ENCODE measurements at places on chromosomes 11 and 22. TPM values are rescaled to one million over a fixed set of nuclear protein-coding genes. Genes with fewer than 3 reads are reported as not detected.
A peak's percentile ranks its signal among the peaks of the same experiment; 100 is the strongest.

The RAB39A gene
- total RNA-seq, result 1.7 TPM

The OR4C13 gene
- total RNA-seq, result not detected

The KRTAP5-10 gene
- total RNA-seq, result not detected

The SYT12 gene
- 0.61 TPM for total RNA-seq

The SELENOO gene
- total RNA-seq, result 22.0 TPM

DNA sequence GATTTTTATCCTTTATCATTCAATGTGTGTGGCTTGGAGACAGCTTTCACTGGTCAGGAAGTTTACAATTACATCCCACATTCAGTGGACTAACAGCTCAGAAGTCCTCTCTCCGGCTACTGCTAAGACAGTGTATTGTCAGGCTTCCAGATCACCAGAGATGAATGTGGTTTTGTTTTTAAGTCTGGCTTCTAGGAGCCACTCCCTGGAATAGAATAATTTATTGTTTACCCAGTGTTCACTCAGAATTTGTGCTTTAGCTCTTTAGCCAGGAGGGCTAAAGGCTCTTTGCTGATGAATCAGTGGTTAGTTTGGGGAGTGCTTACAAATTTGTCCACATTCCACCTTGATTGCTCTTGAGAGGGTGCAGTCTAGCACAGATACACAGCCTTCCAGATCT, 26.5 kb downstream of the TRIM77 start:
- DNase-seq, result no peak

DNA sequence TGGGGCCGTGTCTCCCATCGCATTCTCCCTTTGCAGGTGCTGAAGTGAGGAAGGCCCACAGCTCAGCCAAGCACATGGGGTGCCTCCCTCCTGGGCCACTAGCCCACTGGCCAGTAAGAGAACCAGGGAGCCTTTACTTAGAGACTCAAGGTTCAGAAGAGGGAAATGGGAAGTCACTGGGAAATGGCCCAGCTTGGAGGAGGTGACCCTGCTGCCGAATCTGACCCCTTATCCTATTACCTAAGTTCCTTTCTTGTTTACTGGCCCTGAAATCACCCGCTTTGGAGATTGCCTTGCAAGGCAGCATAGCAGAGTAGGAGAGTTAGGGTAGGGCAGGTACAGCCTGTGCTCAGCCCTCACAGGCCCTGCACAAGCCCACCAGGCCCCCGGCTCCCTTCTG, 24.4 kb downstream of the UPB1 start:
- no peak for DNase-seq

- DNase-seq, result no peak
Observed at GRCh38 chr22:32696089-32696488, 105.4 kb upstream of the TIMP3 start.

DNA sequence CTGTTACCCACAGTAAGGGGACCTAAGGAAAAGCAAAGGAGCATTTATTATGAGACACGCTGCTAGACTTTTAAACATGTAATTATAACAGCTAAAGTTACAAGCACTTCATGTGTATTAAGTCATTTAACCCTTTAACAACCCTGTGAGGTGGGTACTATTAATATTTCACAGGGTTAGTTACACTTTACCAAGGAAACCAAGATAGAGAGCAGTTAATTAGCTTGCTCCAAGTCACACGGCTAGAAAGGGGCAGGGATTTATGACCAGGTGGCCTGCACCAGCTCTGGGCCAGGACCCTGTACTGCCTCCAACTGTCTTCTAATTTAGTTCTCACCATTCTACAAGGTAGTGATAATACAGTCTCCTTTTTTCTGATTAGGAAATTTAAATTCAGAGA, 74.9 kb downstream of the RPL27A start:
- DNase-seq, result no peak

DNA sequence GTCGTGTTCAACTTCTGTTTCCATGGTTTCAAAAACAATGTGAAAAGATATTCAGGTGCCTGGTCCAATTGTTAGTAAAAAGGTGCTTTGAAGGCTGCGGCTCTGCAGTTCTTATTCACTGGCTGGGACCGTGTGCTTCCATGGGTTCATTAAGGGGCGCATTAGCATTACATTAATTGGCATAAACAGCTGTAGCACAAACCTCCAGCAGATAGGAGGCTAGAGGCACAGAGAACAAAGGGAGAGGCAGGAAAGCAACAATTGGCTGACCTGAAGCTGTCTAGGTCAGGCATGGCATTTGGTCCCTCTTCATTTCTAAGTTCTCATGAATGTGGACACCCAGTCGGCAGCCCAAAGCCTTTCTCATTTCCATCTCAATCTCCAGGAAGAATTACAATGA, 16.6 kb downstream of the PAK1 start:
- no peak for DNase-seq

DNA sequence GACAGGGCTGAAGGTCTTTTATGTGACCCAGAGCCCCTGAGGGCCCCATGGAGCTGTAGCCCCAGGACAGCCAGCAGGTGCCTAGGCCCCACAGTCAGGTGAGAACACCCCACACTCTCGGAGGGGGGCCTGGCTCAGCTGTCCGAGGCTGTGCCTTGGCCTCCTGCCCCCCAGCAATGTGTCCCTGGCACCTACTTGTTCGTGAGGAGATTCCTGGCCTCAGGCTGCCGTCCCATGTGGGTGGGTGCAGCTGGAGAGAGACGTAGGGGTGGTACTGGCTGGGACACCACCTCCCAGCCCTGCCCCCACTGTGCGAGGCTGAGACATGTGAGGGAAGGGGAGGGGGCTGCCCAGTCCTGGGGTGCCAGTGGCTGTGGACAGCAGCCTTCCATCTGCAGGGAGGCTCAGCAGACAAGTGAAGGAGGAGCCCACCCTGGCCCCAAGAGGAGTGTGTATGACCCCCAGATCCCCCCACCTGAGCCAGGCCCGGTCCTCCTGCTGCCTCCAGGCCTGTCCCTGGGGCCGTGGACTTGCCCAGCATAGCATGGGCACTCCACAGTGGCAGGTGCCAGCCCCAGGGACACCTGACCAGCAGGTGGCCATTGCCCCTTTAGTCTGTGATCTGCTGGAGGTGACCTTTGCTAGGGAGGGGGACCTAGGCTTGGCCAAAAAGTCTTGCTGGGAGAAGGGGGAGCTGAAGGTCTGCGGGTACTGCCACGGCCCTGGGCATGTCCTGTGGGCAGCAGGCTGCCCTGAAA, 17.0 kb downstream of the IL17REL start:
- no peak for DNase-seq

GRCh38 chr11:97722065-97722464, 1298.7 kb upstream of the CNTN5 start:
- DNase-seq, result no peak

DNA sequence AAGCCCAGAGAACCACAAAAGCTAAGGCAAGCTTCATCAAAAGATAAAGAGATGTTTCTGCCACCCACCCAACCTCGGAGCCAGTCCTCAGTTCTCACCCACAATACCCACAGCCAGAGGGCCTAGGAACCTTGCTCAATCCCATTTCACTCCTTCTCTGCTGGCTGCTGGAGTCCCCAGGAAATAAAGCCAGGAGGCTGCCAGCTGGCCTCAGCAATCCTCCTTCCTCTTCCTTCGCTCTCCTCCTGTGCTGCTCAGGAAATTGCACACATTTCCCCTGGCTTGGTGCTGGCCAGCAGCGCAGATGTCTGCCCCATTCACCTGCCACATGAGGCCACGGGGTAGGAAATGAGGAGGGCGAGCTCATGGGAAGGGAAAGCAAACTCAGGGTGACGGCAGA, 91.8 kb upstream of the LDLRAD3 start:
- no peak for DNase-seq

DNA sequence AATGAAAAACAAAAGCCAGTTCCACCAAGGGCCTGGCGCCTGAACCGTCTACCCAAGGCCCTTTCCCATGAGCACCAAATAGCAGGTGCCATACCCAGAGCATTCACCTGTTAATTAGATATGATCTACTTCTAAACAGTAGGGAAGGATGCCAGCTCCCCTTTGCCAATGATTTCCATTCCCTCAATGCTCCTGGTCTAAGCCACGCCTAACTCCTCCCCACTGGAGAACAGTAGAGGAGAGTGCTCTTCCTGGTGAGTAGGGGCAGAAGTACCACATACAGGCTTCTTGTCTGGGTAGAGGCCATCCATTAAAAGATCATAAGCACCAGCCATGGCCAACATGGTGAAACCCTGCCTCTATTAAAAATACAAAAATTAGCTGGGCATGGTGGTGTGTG, 40.7 kb downstream of the PACSIN2 start:
- no peak for DNase-seq

DNA sequence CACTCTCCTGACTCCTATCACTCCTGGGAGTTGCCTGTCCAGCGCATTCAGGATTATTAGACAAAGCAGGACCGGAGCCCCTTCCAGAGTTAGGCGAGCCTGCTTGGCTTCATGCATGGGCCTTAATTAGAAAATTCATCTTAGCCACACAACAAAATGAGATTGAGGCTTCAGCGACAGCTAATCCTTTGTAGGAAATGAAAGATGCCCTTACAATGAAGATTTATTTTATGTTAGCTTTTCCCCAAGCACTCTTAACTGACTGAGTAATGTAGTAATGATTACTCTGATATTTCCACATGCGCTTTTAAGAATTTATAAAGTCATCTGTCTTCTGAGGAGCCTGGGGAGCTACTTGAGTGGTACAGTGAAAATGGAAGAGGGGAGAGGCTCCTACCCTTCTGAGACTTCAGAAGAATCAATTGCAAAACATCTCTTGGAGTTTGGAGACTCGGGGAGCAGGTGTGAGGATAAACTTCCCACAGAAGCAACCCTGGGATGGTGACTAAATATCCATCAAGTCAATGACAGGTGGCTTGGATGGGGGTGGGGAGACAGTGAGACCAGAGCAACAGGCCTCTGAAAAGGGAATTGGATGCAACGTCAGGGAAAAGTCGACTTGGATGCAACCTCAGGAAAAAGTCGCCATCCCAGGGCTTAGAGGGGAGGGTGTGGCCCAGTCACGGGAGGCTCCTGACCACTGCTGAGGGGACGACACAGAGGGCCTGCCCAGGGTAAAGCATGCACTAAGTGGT, 434.5 kb upstream of the B3GAT1 start:
- no peak for DNase-seq

DNA sequence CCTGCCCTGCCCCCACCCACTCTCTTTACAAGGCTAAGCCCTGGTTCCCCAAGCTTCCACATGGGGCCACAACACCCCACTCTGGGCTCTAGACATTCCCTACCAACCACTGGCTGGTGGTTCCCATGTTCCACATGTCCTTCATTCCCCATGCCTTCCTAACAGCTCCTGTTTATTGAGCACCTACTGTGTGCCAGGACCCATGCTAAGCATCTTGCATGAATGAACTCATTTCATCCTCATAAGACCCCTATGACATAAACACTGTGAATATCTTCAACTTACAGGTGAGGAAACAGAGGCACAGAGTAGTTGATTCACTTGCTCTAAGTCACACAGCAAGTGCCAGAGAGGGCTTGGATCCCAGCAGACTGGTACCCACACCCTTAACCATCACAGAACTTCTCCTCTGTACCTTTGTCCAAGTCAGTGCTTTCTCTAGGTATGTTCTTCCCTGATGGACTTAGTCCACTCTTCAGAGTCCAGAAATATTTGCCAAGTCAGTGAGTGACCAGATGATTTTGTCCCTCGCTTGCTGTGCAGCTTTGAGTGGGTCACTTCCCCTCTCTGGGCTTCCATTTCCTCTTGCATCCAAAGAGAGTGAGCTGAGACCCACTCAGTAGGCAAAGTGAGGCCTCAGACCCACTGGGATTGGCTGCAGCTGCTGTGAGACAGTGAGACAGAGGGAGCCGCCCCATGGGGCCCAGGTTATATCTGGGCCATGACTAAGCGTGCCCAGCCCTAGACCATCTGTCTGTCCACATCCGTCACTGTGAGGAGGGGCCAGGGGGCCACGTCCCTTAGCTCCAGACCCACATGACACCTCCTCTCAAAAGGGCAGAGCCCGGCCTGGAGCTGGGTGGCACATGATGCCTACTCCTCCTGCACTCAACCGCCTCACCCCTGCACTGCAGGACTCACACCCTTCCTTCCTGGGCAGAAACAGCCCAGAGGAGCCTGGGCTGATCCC, 132.4 kb downstream of the MN1 start:
- peak; percentile 40 for DNase-seq

Data from left lung (tissue), 14 donors.